ENCODE measurements at places on chromosomes 6 and 20.

DNA sequence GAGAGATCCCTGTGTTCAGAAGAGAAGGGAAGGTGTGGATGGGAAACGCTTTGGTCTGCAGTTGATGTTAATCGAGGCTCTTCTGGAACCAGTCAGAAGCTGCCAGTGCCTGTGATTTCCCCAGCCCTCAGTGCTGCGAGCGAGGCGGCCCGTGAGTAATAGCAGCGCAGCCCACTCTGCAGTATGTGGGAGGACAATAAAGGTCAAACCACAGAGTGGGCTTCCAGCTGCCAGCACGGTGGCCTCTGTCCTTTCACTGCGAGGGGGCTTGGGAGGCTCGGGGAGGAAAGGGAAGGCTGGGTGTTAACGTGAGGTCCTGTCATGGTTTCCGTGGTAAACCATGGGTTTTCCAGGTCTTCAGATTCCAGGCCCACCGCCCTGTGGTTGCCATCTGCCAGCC is 32.3 kb upstream of the TAGAP start:
- DNase-seq = no peak

DNA sequence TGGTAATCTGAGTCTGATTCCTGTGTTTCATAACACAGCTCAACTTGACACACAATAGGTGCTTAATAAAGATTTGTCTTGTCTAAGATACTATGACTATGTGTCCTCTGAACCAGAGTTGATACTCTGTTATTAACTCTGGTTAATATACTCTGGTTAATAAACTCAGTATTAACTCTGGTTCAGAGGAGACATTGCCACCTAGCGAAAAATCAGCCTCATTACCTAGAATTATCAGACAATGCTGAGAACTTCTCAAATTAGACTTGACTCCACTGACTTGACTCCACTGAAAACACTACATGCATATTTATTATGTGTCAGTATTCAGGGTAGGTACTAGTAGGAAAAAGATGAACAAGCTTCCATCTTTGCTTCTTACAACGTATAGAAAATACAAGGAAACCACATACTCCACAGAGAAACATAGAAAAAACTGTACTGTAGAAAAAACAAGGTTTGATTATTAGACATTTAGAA is 73.9 kb downstream of the AHI1 start:
- no peak for DNase-seq

- DNase-seq = no peak
Observed at GRCh38 chr6:95228636-95229035, 348.7 kb upstream of the MANEA start.

GRCh38 chr6:102023977-102024657 is 630.6 kb downstream of the GRIK2 start:
- no peak for DNase-seq

DNA sequence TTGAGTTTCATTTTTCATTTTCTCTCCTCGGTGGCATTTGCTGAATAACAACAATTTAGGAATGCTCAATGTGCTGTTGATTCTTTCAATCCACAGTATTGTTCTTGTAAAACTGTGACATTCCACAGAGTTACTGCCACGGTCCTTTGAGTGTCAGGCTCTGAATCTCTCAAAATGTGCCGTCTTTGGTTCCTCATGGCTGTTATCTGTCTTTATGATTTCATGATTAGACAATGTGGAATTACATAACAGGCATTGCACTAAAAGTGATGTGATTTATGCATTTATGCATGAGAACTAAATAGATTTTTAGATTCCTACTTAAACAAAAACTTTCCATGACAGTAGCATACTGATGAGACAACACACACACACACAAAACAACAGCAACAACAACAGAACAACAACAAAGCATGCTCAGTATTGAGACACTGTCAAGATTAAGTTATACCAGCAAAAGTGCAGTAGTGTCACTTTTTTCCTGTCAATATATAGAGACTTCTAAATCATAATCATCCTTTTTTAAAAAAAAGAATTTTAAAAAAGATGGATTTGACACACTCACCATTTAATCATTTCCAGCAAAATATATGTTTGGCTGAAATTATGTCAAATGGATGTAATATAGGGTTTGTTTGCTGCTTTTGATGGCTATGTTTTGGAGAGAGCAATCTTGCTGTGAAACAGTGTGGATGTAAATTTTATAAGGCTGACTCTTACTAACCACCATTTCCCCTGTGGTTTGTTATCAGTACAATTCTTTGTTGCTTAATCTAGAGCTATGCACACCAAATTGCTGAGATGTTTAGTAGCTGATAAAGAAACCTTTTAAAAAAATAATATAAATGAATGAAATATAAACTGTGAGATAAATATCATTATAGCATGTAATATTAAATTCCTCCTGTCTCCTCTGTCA is 88.1 kb downstream of the SNAP25 start:
- no peak for DNase-seq

DNA sequence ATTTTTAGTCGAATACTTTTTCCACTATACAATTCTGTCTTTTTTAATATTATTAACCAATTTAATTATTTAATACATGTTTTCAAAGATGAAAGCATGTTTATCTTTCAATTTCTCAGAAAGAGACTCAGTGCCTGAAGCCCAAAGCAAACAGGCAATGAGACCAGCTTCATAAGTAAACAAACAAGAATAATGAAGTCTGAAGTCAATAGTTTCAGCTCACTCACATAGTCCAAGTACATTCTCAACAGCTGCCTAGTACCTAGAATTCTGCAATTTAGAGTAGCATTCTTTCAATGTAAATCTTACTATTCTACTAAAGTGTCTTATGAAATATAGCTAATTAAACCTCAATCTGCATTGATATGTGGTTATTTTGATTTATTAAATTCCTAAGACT is 626.5 kb upstream of the NRSN1 start:
- no peak for DNase-seq

GRCh38 chr6:147057188-147057587 is 147.0 kb upstream of the STXBP5 start:
- no peak for DNase-seq

- DNase-seq = no peak
Observed at GRCh38 chr6:137095651-137096238, 51.0 kb upstream of the IL20RA start.

DNA sequence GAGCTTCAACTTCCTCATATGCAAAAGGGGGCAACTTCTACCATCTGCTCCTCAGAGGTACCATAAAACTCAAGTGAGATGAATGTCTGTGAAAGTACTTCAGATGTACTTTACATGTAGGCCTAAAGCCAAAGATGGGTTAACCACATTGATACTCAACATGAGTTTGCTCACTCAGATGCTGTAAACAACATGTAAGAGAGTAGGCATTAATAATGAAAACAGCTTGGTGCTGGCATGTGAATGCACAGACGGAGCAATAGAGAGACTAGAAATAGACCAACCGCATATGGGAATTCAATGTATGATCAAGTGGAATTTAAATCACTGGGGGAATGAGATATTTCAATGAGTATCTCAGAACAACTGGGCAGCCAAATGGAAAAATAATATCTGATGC is 143.8 kb upstream of the CDYL start:
- DNase-seq = no peak

- no peak for DNase-seq
Observed at GRCh38 chr20:9147547-9148024, 78.7 kb downstream of the PLCB4 start.

- DNase-seq = no peak
Observed at GRCh38 chr6:31763619-31763940, 1.1 kb downstream of the SAPCD1 start.

DNA sequence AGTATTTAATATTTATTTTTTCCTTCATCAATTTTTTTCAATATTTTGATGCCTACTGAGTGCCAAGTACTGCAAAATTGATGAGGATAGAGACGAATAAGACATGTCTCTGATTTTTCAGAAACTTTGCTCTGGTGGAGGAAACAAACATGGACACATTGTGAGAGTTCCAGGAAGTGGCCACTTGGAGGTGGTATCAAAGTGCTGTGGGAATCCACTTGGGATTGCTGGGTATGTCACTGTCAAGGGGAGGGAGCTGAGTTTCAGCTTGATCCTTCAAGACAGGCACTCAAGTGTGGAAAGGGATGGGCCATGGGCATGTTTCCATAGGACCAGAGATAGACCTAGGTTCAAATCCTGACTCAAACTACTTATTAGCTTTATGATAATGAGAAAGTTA is 24.5 kb upstream of the ABCC10 start:
- DNase-seq = no peak

- no peak for DNase-seq
Observed at GRCh38 chr20:16209357-16209756, 363.9 kb downstream of the KIF16B start.

DNA sequence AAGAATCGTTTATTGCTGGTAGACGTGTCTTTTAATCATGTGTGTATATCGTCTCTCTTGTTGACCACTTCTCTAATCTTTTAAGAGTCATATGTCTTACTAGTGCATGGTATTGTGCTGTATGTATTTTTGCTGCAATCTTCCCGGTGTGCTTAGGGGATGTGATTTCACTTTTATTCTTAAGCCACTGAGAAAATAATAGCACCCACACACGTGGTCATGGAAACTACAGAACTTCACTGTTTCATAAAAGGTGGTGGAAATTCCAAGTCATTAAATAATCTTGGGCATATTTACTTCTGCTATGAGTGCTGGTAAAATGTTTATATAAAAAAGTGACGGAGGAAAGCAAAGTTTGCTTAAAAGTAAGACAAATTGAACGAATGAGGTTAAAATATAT is 3.0 kb upstream of the CDYL start:
- DNase-seq = no peak

GRCh38 chr6:142013287-142013686 is 119.4 kb upstream of the GJE1 start:
- no peak for DNase-seq

DNA sequence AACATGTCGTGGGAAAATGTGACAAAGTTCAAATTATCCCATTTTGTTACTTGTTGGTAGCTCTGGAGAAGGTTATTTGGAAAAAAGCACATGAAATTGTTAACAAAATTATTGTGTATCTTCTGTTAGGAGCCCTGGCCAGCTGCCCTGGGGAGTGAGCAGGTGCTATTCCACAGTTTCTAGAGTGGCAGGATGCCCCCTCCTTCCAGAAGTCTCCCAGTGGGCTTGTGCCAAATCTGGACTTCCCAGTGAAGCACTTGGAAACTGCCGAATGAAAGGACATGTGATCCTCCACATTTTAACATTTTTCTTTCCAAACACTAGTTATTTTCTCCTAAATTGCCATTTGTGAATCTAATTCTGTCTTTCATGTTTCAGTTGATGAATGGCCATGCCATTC is 66.9 kb upstream of the CLDN20 start:
- no peak for DNase-seq

DNA sequence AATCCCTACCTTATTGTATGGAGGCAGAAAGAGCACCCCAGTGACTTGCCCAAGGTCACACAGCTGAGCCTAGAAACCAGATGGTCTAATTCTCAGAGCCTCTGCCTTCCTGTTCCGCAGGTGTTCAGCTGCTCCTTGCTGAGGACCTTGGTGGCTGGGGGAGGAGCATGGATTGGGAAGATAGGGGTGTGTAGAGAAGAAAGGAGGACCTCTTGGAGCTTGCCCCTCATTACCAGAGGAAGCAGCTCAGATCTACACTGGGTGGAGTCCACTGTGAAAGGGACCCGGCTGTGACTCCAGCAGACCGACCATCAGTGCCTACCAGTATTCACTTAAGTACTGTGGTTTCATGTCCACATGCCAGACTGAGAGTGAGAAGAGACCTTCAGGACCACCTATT is 15.2 kb downstream of the FOXP4 start:
- DNase-seq = no peak

GRCh38 chr6:14354919-14355572 is 237.5 kb downstream of the CD83 start:
- no peak for DNase-seq

DNA sequence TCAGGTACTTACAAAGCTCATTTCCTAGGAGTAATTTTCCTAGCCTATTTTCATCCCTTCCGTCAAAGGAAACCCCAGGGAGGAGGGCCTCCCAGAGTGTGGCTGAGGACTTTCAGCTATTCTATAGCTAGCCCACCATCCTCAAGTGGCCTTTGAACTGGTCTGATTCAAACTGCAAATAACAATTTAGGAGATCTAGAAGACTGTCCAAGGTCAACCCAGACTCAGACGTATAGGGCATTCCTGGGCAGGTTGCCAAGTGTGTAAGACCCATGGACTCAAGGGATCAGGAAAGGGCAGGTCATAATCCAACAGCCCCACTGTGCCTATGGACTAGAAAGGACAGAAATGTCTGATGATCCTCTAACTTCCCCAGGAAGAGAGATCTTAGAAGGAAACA is 2.1 kb upstream of the RRAGD start:
- no peak for DNase-seq

- DNase-seq = no peak
Observed at GRCh38 chr6:78492351-78493017, 374.9 kb upstream of the IRAK1BP1 start.

DNA sequence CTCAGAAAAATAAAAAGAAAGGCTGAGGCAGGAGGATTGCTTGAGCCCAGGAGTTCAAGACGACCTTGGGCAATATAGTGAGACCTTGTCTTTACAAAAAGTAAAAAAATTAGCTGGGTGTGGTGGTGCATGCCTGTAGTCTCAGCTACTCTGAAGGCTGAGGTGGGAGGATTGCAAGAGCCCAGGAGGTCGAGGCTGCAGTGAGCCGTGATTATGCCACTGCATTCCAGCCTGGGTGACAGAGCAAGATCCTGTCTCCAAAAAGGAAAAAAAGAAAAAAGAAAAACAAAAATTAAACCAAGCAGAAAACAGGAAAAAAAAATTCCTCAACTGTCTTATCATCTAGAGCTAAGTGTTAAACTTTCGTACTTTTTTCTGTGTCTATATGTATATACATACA is 12.4 kb upstream of the SRSF3 start:
- no peak for DNase-seq

DNA sequence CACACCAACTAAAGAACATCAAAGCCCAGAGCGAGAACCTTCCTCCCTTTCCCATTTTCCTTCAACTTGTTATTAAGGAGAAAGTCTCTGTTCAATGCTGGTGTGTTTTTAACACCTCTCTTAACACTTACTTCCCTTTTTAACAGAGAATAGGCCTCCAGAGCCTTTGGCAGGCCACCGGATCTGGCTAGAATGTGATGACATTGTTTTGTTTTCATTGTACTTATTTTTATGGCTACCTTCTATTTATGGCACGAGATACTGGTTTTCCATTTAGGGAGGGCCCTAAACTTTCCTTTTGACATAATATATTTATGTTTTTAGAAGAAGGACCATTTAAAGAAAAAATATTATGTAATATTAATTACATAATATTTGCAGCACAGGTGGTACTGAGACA is 21.6 kb downstream of the TCF15 start:
- DNase-seq = no peak

- no peak for DNase-seq
Observed at GRCh38 chr6:33849500-33850075, 45.8 kb upstream of the MLN start.

GRCh38 chr6:139337001-139337400 is 37.4 kb downstream of the CITED2 start:
- no peak for DNase-seq

- no peak for DNase-seq
Observed at GRCh38 chr6:34602318-34603111, 46.4 kb upstream of the SPDEF start.

All from endothelial cell (in vitro differentiated cells).